Stimulated activated CD4-positive, alpha-beta T cell treated with anti-CD3 and anti-CD28 coated beads, Interleukin-15, amount 100 ng/mL, for 48 hours (primary cell): ENCODE measurements at places on chromosomes 5 and 9.
A peak's percentile ranks its signal among the peaks of the same experiment; 100 is the strongest.

GRCh38 chr9:33025572-33026342 is 684 bp downstream of the DNAJA1 start:
- peak; percentile 61 for DNase-seq

DNA sequence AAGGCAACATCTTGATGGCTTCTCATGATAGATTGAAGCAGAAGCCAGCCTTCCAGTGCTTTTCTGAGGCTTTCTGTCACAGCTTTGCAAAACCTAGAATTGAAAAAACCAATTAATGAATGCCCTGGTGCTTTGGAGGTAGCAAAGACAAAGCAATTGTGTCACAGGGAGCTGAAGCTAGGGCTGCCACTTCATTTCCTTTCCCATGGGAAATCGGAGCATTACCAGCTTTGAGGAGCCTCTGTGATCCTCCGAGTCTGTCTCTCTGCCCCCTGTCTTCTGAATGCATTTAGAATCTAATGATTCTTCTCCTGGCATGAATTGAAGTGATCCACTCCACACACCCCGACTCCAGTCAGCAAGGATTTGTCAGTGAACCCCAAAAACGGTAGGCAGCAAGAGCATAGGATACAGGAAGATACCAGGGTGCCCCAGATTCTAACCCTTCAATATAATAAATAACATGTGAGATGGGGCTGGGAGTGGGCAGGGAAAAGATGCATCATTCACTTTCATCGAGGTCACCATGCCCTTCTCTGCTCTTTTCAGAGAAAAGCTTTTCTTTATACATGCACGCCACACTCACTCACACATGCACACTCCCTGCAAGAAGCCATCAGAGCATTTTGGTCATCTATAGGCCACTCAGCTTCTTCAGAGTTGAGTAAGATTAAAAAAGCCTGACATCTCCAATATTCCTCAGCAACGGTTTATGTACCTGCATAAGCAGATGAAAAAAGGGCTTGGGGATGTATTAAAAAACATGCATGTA is 247.7 kb upstream of the ZNF462 start:
- DNase-seq: no peak

- DNase-seq: no peak
These were observed 7.7 kb downstream of the ARHGAP26 start for GRCh38 chr5:142777850-142778249.

- DNase-seq: no peak
These were observed 44.8 kb downstream of the EHMT1 start for GRCh38 chr9:137663584-137663983.

DNA sequence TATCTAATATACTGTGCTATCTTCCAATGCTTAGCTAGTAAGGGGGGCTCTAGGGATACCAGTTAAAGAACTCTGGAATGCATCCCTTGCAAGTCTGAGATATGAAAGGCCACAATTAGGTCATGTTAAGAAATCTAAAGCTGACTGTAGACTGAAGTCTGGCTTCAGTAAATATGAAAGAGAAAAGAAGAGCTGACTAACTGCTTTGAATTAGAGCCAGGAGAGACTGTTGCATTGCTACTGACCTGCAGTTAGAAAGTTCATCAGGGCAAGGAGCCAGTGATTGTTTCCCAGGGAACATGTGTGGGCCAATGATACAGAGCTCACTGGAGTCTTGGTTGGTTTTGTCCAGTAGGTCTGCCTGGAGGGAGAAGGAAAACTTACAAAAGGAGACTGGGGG is 472.1 kb upstream of the TNC start:
- no peak for DNase-seq

GRCh38 chr5:135210286-135211055 is 176.4 kb upstream of the PITX1 start:
- DNase-seq: no peak

- no peak for DNase-seq
These were observed 20.4 kb downstream of the CRB2 start for GRCh38 chr9:123376218-123377071.
